ENCODE measurements at places on chromosomes 2 and 18.

DNA sequence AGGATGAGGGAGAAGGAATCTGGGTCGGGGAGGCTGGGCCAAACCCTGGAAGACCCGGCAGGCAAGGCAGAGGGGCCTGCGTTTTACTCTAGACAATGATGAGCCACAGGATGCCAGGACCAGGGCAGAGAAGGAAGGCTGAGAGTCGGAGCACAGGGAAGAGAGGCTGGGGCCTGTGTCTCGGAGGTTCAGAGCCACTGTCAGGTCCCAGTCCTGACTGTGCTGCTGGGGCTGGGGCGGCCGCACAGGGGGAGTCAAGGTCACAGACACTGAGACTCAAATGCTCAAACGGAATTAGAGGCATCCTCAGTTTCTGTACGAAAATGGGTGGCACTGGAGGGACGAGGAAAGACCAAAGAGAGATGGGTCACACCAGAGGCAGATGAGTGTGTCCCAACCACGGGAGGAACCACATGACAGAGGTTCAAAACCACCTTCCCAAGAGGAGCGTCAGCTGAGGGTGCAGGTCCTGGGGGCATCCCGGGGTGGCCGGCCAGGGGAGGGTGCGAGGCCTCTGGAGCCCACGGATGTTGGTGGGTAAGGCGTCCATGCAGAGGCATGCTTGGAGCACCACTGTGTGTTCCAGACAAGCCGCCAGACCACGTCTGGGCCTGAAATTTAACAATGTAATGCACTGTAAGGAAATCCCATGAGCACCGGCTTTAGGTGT, 14.7 kb downstream of the HDAC4 start:
- DNase-seq, result peak; percentile 56

DNA sequence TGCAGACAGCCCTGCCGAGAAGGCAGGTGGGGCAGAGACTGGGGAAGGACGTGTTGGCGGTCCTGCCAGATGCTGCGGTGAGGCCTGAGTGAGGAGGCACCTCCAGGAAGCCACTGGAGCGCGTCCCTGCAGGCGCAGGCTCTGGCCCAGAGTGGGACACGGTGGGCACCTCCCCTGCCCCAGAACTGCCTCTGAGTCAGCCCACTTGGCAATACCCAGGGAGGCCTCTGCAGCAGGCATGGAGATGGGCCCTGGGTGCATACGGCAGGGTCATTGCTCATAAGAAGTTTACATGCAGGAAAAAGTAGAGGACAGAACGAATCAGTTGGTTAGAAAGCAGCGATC, 195.9 kb downstream of the TFCP2L1 start:
- DNase-seq, result no peak

DNA sequence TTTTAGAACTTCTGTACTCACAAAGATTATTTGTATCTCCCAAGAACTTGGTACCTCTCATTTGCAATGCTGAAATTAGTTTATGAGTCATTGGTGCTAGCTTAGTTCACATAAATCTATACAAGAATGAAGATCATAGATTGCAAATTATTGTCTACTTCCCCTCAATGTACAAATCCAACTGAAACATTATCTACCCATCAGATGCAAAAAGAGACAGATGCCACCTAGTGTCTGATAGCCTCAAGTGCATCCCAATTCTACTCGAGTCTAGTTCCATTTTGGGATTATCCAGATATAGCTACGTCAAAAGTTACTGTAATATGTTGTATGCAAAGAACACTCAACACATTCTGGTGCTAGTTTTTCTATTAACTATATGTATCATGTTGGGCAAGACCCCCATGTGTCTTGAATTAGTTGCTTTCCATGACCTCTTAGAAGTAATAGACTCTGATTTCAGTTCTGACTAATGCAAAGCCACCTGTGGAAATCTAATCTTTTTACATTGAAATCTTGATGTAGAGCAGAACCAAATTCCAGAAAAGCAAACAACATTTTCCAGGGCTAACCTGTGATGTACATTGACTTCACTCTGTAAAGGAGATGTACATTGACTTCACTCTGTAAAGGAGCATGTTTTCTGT, 210.0 kb downstream of the RBM43 start:
- no peak for DNase-seq

- peak; percentile 71 for DNase-seq
Measured at GRCh38 chr2:27308359-27308881, at the start of gene UCN. UCN (minus strand) TSS chr2:27308445; CDS start chr2:27307895, 550 bp downstream.

- DNase-seq, result no peak
Measured at GRCh38 chr2:192286093-192286701, 91.5 kb upstream of the TMEFF2 start.

DNA sequence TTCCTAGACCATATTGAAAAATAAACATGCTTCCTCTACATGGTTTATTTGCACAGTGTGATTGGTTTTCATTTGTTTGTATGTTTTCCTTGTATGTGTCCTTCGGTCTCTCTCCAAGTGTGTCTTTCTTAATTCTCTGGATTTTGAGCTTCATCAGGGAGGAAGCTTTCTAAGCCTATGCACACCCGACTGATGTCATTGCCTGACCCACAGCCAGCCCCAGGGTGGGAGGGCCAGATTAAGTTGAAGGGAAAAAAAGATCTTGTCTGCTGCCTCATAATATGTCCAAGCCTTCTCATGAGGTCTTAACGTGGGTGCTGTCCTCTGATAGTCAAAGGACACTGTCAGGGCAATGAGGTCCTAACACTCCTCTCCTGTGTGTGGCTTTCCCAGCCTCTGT, 115.2 kb downstream of the MARCHF4 start:
- DNase-seq, result no peak

DNA sequence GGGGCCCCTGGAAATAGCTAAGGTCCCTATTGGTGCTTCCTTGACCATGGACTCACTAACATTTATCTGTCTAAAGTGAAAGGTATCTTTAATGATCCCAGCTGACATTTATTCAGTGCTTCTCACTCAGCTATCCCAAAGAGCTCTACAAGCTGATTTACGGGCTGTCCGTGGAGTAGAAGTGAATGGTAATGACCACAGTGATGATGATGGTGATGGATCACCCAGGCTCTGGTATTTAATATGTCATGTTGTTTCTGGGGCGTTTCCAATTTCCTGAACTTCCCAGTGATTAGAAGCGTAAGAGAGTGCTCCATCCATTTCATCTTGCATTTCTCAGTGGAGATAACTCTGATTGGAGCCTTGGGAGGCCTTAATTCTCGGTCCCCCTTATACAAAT, 304.3 kb downstream of the HRH4 start:
- DNase-seq, result no peak

DNA sequence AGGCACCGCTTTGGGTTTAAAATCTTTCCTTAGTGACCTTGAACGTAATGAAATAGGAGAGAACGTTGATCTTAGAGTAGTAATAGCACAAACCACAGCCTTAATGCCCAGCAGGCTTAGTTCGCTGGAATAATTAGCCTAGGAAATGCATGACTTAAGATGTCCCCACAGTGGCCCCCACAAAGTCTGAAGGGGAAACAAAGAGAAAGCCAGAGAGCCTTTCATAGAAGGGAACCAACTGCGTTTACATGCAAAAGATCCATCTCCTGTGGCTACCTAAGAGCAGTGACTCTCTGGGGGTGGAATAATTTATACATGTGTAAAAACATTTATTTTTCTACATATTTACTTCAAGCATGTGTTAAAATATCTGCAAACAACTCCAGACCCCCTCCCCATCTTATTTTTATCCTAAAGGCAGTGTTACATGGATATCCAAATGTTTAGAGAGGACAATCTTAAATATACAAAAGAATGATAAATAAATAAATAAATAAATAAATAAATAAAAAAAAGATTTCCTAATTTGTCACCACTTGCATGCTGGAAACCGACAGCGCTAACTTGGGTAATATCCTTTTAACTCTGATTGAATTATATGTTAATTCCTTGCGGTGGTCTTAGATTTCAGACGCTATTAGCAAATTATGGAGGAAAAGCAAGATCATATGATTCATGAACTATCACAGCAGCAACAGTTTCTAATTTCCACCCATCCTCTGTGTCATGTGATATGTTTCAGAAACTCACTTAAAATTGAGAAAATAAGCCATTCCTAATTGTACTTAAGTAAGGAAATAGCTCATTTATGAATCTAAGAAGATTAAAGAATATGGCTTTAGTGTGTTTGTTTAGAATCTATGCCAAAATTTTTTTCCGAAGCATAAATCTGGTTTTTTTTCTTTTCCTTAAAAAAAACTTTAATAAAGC, 23.4 kb upstream of the CYP1B1 start:
- DNase-seq, result no peak

All from tibial artery (tissue), 4 donors.